ENCODE measurements at places on chromosomes 2 and 18.

DNA sequence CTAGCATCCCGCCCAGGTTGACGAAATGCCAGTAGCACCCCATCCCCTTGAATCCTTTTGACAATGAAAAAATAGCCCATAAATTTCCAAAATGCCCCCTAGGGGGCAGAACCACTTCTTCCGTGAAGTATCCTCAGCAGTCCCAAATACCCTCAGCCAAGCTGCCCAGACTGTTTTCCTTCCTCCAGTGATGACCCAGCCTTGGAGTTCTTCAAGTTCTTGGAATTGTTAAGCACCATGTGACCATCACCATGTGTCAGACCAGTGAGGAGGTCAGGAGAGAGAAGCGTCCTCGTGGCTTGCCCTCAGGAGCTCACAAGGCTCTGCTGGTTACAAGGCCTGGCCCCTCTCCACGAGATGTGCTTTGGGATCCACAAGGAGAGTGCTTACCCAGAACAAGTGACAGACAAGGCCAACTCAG, 1.4 kb upstream of the SLC23A3 start:
- DNase-seq, result no peak

- no peak for DNase-seq
Measured at GRCh38 chr2:176234156-176234555, 35.1 kb upstream of the MTX2 start.

GRCh38 chr2:159118859-159119500, 150.5 kb downstream of the TANC1 start:
- no peak for DNase-seq

DNA sequence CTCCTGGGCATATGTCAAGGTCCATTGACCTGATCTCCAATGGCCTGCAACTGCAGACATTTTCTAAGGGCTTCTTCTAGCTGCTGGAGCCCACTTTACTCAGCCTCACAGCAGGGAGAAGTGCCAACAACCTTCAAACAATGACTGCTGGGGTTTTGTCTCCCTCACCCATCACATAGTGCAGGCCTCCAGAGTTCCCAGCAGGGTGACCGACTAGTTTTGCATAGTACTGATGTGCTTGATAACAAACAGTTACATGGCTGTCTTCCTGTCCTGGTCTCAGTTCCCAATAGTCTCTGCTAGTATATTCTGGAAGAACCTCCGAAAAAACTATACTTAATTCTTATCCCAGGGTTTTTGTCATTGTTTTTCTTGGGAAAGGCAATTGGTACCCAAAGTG, 10.4 kb upstream of the NETO1 start:
- no peak for DNase-seq

DNA sequence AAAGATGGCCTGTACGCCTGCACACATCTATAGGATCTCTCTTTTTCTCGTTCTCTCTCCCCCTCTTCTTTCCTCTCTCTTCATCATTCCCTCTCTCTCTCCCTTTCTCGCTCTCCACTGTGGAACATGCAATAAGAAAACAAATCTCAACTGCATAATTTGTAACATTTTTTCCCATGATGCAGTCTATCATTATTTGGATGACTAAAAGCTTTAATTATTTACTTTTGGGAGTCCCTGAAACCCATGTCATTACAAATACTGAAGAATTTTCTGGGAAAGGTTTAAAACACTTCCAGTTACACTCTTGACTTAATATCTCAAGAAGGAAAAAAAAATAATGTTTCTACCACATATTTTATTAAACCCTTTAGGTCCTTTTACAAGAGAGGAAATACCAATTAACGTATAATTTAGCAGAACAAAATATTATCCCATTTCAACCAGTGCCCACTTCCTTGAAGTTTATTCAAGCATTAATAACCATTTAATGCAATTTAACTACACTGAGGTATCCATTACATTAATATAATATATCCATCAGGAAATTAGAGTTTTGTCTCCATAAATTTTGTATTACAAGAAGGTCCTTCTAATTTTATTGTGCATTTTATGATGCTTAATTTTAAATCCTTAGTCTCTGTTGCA, 1615.2 kb upstream of the ACVR2A start:
- DNase-seq, result no peak

- DNase-seq, result no peak
Measured at GRCh38 chr2:132645722-132646539, 24.1 kb downstream of the LYPD1 start.

- DNase-seq, result no peak
Measured at GRCh38 chr2:224122542-224122941, 83.5 kb upstream of the SERPINE2 start.

- DNase-seq, result no peak
Measured at GRCh38 chr2:156666130-156666785, 230.1 kb downstream of the GPD2 start.

DNA sequence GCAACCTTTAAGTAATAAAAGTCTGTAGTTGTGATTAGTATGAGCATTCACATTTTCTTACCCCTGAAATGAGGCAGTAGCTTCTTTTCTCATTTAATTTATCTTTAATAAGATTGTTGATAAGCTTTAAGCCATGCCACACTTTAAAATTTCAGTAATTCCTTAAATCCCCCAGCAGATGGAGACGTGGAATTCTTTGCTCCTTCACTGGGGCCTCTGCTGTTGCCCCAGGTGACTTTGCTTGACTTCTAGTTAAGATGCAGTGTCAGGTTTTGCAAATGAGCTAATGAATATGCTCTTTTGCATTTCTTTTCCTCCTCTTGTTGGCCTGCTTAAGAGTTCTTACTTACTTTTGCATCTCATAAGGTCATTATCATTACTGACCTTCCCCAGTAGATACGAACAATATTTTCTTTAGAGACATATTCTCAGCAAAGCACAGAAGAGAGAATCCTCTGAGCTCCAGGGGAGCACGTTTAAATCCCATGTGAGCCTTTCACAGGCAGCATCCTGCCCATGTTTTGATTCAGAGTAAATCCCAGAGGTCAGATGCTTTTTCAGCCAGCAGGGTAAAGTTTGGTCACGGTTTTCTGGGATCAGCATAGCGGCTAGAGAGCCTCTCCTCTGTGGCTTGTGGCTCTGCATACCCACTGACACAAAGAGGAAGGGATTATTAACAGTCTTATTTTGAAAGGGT, 222.9 kb downstream of the PTPRM start:
- no peak for DNase-seq
